ENCODE measurements at places on chromosomes 16 and 17.

GRCh38 chr17:19342611-19343255, 19.8 kb downstream of the B9D1 start:
- DNase-seq: no peak
- H3K27ac ChIP-seq: peak overlapping the region; percentile 23
- no peaks in the 10 kb centered on the region for H3K27me3 ChIP-seq
- no peak overlapping the region for H3K4me3 ChIP-seq
- H3K4me1 ChIP-seq: no peaks in the 10 kb centered on the region

GRCh38 chr17:962670-963069, 16.9 kb downstream of the NXN start:
- H3K27me3 ChIP-seq: no peaks in the 10 kb centered on the region
- H3K36me3 ChIP-seq: no peaks in the 10 kb centered on the region
- H3K27ac ChIP-seq: no peak overlapping the region
- no peak for DNase-seq
- peaks cover 6% of the 10 kb centered on the region for H3K4me1 ChIP-seq

- H3K27ac ChIP-seq: no peak overlapping the region
- H3K4me3 ChIP-seq: peak overlapping the region; percentile 42
- H3K4me1 ChIP-seq: no peaks in the 10 kb centered on the region
- H3K27me3 ChIP-seq: no peaks in the 10 kb centered on the region
Measured at GRCh38 chr17:63477480-63478440, 899 bp downstream of the ACE start.

GRCh38 chr17:14738652-14738988, 437.7 kb downstream of the HS3ST3B1 start:
- H3K4me1 ChIP-seq: no peaks in the 10 kb centered on the region
- no peaks in the 10 kb centered on the region for H3K27me3 ChIP-seq
- DNase-seq: no peak
- H3K36me3 ChIP-seq: no peaks in the 10 kb centered on the region
- H3K4me3 ChIP-seq: no peak overlapping the region

GRCh38 chr16:68995011-68995504, 110.4 kb upstream of the HAS3 start:
- H3K27ac ChIP-seq: no peak overlapping the region
- DNase-seq: no peak
- H3K27me3 ChIP-seq: no peaks in the 10 kb centered on the region
- H3K4me1 ChIP-seq: no peaks in the 10 kb centered on the region
- no peaks in the 10 kb centered on the region for H3K36me3 ChIP-seq
- no peak overlapping the region for H3K4me3 ChIP-seq

- no peaks in the 10 kb centered on the region for H3K27me3 ChIP-seq
- H3K4me1 ChIP-seq: no peaks in the 10 kb centered on the region
- DNase-seq: no peak
- H3K4me3 ChIP-seq: no peak overlapping the region
- H3K27ac ChIP-seq: no peak overlapping the region
Measured at GRCh38 chr16:54027062-54027461, 259.5 kb downstream of the IRX3 start.

- no peak overlapping the region for H3K27ac ChIP-seq
- DNase-seq: no peak
- no peaks in the 10 kb centered on the region for H3K27me3 ChIP-seq
- H3K4me1 ChIP-seq: no peaks in the 10 kb centered on the region
Measured at GRCh38 chr17:9700754-9701476, 55.6 kb downstream of the USP43 start.

GRCh38 chr16:78624366-78624765, 524.9 kb downstream of the WWOX start:
- DNase-seq: no peak
- H3K36me3 ChIP-seq: no peaks in the 10 kb centered on the region
- no peaks in the 10 kb centered on the region for H3K27me3 ChIP-seq
- no peak overlapping the region for H3K4me3 ChIP-seq
- H3K4me1 ChIP-seq: no peaks in the 10 kb centered on the region
- H3K27ac ChIP-seq: no peak overlapping the region

GRCh38 chr17:65197201-65197600, 60.0 kb downstream of the RGS9 start:
- H3K27ac ChIP-seq: no peak overlapping the region
- H3K27me3 ChIP-seq: no peaks in the 10 kb centered on the region
- H3K36me3 ChIP-seq: no peaks in the 10 kb centered on the region
- no peaks in the 10 kb centered on the region for H3K4me1 ChIP-seq

GRCh38 chr16:49366669-49367068, 6.9 kb upstream of the C16orf78 start:
- no peaks in the 10 kb centered on the region for H3K27me3 ChIP-seq
- H3K4me1 ChIP-seq: no peaks in the 10 kb centered on the region
- no peak overlapping the region for H3K27ac ChIP-seq
- no peak overlapping the region for H3K4me3 ChIP-seq

DNA sequence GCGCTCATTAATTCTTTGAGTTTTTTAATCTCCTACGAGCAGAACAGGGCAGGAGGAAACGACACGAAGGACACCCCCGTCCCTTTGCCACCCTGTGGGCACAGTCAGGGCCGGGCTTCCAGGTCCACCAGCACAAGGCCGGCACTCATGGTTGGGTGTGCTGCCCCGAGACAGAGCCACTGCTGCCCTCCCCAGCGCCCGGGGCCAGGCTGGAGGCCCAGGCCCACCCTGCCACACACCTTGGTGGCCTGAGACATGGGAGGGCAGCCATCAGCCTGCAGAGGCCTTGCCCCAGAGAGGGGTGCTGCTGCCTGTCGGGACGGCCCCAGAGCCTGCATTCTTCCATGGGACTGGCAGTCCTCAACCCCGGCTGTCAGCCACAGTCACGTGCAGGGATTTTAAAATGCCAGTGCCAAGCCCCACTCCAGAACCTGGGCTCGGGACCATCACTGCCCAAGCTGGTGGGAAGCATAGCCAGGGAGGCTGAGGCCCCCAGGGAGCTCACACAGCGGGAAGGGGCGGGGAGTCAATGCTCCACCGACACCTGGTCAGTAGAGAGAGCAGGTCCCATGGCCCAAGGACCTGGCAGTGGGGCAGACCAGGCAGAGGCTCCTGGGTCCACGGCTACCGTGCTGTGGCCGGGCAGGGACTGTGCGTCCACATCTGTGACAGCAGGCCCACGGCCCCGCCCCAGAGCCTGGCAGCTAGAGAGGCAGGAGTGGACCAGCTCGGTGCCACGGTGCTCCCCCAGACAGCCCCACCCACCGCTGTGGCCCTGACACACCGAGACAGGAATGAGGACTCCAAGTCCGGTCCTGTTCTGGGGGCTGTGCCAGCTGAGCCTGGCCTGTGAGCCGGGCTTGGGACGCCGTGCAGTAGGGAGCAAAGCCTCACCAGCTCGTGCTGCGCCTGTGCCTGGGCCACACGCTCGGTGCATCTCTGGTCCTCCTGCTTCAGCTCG, 27.5 kb downstream of the CEP131 start:
- H3K27me3 ChIP-seq: no peaks in the 10 kb centered on the region
- no peaks in the 10 kb centered on the region for H3K36me3 ChIP-seq
- no peaks in the 10 kb centered on the region for H3K4me1 ChIP-seq
- H3K27ac ChIP-seq: no peak overlapping the region

GRCh38 chr17:57943645-57944044, 11.6 kb downstream of the CUEDC1 start:
- no peak overlapping the region for H3K4me3 ChIP-seq
- H3K27me3 ChIP-seq: no peaks in the 10 kb centered on the region
- H3K4me1 ChIP-seq: no peaks in the 10 kb centered on the region
- H3K27ac ChIP-seq: peak overlapping the region; percentile 45

DNA sequence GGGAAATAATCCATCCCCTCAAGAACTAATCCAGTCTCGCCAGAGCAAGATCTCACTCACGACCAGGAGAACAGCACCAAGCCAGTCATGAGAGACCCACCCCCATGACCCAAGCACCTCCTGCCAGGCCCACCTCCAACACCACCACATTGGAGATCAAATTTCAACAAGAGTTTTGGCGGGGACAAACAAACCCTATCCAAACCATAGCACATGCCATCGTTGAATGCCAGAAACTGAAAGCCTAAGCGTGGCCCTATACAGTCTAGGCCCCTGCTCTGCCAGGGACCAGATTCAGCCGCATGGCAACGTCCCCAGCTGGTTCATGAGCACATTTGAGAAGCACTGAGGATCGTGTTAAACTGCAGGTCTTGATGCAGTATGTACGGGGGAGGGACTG, 57.3 kb downstream of the AXIN2 start:
- H3K27ac ChIP-seq: no peak overlapping the region
- DNase-seq: no peak
- no peaks in the 10 kb centered on the region for H3K4me1 ChIP-seq

- H3K27ac ChIP-seq: no peak overlapping the region
- H3K36me3 ChIP-seq: no peaks in the 10 kb centered on the region
- H3K27me3 ChIP-seq: no peaks in the 10 kb centered on the region
- no peaks in the 10 kb centered on the region for H3K4me1 ChIP-seq
- DNase-seq: no peak
- H3K4me3 ChIP-seq: no peak overlapping the region
Measured at GRCh38 chr16:76518781-76519180, 241.6 kb downstream of the CNTNAP4 start.

GRCh38 chr17:27320222-27320560, 26.3 kb downstream of the WSB1 start:
- peaks cover 54% of the 10 kb centered on the region for H3K4me1 ChIP-seq
- no peak for DNase-seq
- no peaks in the 10 kb centered on the region for H3K27me3 ChIP-seq

All from right atrium auricular region (tissue), 2 donors.